Stimulated activated CD4-positive, alpha-beta T cell treated with anti-CD3 and anti-CD28 coated beads, Interleukin-2, amount 100 ng/mL, for 48 hours (primary cell): ENCODE measurements at places on chromosomes 13 and 19.

- DNase-seq, result no peak
Observed at GRCh38 chr19:9175326-9175725, 3.5 kb upstream of the OR7D2 start.

DNA sequence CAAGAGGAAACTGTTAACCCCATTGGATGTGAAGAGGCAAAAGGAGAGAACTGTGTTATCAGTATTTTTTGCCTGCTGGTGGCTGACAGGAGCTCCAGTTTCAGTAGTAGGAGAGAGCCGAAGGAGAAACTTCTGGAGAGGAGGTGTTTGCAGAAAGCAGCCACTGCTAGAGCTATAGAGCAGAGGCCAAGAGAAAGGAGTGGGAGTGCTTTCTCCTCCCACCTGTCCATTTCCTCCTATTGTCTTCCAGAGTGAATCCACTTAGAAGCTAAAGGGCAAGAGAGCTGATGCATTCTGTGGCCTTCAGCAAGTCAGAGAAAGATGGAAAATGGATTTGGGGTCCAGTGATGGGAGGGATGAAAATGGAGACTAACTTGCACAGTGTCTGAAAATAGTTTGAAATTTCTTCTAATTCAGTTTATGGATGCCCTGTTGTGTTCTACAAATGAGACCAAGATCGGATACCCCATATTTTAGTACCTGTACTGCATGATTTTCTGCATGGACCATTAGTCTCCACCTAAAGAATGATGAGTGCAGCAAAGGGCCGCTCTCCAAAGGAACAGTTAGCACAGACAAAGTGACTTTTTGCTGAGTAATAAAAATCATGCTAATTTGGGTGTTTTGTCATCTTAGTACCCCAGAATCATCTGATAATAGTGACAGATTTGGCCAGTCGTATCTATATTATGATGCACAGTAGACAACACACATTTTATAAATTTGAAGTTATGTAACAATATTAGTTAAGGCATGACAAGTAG is 10.7 kb downstream of the HS6ST3 start:
- no peak for DNase-seq

DNA sequence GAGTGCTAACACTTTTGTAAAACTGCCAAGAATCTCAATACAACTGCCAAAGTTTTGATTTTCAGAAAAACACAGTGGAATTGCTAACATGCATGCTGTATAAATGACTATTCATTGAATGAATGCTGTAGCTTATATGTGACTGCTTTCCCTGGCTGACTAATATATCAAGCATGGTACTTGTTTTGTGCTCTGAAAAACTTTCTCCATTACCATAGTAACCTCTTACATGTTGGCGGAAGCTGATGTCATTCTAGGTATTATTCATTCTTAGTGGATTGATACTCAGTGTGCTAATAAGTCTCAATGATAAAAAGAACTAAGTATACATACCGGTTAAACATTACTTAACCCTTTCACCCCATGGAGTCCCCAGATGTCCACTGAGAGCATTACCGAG is 166.1 kb upstream of the MYO16 start:
- no peak for DNase-seq

- DNase-seq, result no peak
Observed at GRCh38 chr19:57047743-57048142, 72.0 kb upstream of the USP29 start.

DNA sequence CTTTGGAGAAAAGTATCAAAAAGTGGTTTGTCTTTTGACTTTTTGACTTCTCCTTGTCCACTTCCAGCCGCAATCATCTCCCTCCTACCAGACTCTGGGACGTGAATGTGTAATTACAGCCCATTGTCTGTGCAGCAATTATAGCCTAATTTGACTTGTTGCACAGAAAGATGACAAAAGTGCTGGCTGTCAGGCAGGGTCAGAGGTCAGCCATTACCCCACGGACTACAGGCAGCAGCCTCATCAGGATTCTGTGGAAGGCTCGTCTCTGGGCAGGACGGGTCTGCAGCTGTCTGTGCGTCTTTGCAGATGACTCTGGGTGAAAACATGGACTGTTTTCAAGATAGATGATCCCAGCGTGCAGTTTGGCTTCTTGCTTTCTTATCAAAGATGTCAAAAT is 102.2 kb upstream of the EDNRB start:
- DNase-seq, result no peak

DNA sequence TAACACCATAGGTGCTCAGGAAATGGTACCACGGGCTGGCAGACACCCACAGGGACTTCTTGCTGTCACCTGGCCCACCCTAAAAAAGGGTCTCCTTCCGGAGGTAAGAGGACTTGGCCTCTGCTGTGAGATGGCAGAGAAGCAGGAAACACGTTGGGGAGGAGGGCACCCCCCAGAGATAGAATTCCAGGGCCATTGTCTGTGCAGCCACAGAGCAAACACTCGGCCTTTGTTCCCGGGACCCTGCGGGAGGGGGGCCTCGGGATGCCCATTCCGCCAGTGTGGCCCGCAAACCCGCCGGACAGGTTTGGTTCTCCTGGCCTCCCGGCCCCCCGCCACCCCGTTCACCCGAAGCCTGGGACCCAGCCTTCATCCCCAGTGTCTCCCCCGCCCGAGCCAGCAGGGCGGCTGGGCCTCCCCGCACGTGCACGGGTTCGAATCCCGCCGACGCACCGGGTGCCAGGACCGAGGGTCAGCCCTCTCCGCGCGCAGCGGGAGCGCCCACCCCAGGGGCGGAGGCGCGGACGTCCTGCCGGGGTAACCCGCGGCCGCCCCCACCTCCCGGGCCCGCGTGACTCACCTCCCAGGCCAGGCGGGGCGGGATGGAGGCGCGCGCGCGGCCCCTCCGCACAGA is 714 bp downstream of the PLPP2 start:
- DNase-seq, result no peak
